Stimulated activated naive CD4-positive, alpha-beta T cell treated with Interleukin-2 at 50 U/mL for 16 hours (primary cell): ENCODE measurements at places on chromosomes 3 and 15.

DNA sequence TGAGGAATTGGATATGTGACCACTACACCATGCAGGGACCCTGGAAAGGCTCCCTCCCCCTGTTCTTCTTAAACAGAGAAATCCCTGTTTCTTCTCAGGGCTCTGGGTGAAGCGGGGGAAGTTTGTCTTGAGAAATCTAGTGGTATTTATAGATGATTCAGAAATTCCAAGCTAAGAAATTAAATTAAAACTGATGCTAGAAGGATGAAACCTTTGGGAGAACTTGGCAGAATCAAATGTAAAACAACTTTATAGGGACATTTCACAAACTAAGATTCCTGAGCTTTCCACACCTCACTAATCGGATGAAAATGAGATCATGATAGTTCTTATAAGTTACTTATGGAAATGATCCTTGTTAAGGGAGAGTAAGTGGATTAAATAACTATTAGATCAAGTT is 54.2 kb downstream of the FBXL2 start:
- no peak for DNase-seq

DNA sequence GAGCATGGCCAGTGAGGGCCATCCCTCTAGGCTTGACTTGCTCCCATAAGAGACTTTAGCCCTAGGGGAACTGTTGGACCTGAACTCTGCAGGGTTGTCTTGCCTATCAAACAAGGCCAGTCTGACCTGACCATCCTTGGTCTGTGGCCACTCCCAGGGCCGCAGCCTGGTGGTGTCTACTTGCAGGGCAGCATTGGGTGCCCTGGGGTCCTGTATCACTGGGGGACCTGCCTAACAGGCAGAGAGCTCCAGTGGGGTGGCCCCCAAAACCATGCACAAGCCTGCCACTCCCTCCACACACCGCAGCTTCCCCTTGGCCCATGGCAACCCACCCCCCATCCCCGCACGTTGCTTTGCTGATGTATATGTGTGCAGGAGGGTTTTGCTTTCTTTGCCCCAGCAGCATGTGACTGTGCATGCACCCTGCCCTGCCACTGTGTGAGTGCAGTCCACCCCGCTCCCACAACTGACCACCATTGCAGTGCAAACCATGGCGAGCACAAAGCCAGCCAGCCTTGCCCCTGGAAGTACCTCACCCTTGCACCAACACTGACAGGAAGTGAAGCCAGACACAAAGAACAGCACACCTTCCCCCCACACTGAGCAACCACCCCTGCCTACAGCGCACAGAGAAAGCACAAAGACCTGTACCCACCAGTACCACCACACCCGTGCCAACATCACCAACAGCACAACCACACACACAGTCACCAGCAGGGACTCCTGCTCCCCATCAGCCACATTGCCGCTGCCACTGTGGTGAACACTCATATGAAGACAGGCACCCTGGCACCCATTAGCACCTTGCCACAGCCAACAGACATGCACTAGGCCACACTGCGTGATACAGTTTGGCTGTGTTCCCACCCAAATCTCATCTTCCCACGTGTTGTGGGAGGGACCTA is 88.8 kb downstream of the SENP7 start:
- DNase-seq = no peak

DNA sequence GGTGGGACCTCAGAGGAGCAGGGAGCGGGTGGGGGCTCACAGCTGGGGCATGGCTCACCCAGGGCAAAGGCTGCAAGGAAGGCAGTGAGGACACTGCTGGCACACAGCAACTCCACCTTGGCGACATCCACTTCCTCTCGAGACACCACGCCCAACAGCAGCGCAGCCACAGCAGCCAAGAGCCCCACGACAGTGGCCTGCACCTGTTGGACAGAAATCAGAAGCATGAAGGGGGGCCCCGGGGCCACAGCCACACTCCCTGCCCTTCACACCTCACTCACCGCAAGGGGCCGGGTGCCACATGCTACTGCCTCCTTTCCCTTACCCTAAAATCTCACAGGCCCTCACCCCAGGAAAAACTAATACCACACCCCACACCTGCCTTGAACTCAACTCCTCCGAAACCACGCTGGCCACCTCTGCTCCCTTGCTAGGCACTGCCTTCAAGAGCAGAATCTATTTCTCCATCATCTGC is 57.3 kb downstream of the ROPN1B start:
- no peak for DNase-seq

DNA sequence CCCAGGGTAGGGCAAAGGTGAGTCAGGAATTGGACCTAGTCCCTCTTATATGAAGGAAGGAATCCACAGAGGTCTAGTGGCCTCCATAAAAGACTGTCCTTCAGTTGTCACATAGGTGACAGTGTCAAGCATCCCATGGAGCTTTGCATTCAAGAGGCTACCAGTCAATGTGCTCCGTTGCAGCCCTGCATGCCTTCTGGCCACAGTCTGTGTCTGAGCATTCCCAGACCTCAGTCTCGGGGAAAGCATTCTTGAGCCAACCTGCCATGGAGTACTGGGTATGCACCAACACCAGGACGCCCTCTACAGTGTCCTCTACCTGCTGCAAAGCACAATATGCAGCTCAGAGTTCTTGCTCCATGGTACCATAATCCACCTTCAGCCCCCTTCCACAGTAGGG is 46.7 kb upstream of the VGLL3 start:
- DNase-seq = no peak

GRCh38 chr3:149655826-149656574 is 1.8 kb downstream of the WWTR1 start:
- no peak for DNase-seq
